Stimulated activated CD4-positive, alpha-beta T cell treated with anti-CD3 and anti-CD28 coated beads, Interleukin-15, amount 100 ng/mL, for 1 hour (primary cell): ENCODE measurements at places on chromosomes 2 and 18.

DNA sequence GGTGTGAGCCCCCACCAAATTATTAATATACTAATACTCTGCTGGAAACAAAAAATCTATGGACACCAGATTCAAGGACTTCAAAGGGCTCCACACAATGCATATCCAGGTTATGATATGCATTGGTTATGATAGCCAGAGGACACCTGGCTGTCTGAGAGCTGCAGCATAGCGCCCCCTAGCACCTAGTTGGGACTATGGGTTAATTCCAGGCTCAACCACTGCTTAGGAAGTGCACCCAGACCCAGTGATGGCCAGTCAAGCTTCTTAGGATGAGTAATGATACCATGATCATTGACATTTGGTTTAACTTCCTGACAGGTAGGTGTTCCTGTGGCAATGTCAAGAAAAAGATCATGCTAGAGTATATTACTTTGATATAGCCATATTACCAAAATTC lies 3.8 kb upstream of the FRZB start:
- DNase-seq = no peak

- no peak for DNase-seq
Observed at GRCh38 chr2:120469426-120469825, 123.5 kb downstream of the INHBB start.

GRCh38 chr2:223508372-223508771 lies 93.8 kb downstream of the SCG2 start:
- no peak for DNase-seq

GRCh38 chr2:231549446-231550239 lies 19.4 kb upstream of the NMUR1 start:
- DNase-seq = no peak

GRCh38 chr2:120845277-120845676 lies 109.6 kb downstream of the GLI2 start:
- DNase-seq = no peak

DNA sequence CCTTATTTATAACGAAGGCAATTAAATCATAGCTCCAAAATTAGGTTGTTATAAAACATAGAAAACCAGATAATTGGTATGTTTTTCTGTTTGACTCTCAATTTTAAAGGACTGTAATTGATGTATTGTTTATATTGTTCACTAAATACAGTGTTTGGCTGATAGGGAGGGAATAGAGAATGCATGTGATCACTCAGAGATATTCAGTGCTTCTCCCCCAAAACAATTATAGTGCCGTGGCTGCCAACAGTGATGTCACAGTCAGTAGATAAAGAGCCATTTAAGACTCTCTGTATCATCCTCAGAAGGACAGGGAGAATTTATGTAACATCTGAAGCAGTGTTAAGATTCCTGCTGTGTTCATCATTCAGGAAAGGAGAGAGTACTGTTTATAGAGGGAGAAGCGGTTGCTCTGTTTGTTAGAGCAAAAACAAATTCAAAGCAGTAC lies 69.6 kb downstream of the PHLPP1 start:
- DNase-seq = no peak
